Stimulated activated CD8-positive, alpha-beta memory T cell treated with anti-CD3 and anti-CD28 coated beads, Interleukin-7, amount 100 ng/mL, for 4 hours (primary cell): ENCODE measurements at places on chromosomes 13 and 19.
A peak's percentile ranks its signal among the peaks of the same experiment; 100 is the strongest.

DNA sequence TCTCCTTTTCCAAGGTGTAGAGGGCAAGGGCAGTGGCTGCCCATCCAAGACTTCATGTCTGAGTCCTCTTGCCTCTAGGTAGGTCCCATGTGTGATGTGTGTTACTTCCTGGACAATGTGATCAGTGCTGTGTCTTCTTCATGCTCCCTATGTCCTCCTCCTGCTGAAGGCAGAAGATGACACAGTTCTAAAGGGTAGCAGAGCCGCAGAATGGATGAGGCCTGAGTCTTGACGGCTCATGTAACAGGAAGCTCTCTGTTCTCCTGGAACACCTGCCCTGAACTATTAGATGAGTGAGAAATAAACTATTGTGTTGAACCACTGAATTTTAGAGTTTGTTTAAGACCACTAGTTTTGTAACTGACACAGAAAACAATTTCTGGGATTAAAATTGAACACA is 165.9 kb downstream of the NDFIP2 start:
- no peak for DNase-seq

DNA sequence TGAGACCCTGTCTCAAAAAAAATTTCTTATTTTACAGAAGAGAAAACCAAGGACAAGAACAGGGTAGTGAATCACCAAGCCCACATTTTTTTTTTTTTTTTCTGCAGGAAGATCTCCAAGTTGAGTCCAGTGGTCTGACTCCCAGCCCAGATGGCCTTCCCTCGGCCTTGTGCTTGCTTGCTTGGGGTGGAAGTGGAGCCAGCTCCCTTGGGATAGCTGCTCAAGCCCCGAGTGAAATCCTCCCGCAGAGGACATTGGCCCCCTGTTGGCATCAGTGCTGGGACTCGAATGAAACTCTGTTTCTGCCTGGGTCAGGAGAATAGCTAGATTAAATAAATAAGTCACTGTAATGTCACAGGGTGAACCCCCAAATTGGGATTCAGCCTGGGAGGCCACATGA is 9.4 kb upstream of the NUP62 start:
- DNase-seq = no peak

DNA sequence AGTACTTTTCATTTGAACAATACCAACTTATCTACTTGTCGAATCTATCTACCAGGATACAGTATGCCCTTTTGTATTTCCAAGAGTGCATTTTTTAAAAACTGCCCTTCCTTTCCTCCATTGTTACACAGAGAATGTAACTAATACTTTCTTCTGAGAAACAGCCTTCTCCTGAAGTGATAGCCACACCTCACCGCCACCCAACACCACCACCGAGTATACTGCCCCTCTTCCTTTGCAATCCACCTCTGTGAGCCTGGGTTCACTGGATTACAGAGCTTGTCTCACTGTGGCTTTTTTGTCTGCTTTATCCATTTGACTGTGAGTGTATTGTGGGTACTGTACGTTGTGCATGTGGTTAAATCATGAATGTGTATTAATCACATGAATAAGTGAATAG is 305.4 kb downstream of the KLF12 start:
- no peak for DNase-seq

GRCh38 chr13:43908156-43909126 is 28.7 kb downstream of the LACC1 start:
- DNase-seq = no peak

DNA sequence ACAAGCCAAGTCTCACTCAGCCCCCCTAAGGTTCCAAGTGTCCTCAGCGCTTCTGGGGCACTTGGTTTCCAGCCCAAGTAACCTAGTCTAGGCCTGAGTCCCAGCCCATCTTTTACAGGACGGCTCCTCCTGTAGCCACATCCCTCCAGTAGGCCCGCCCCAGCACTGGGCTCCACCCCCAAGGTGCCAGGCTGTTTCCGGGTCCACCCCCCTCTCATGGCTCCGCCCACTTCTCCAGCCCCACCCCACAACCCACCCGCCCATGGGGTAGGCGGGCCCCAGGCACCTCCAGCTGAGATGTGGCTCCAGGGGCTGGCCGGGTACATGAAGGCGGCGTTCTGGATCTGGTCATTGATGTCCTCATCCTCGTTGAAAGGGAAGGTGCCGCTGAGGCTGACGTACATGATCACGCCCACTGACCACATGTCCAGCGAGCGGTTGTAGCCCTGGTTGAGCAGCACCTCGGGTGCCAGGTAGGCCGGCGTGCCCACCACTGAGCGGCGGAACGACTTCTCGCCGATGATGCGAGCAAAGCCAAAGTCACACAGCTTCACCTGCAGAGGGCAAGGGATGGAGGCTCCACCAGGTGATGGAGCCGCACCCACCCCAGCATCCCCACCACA is 17.2 kb upstream of the DACT3 start:
- DNase-seq = peak; percentile 17

- no peak for DNase-seq
Observed at GRCh38 chr19:2138061-2138728, 13.2 kb downstream of the AP3D1 start.

DNA sequence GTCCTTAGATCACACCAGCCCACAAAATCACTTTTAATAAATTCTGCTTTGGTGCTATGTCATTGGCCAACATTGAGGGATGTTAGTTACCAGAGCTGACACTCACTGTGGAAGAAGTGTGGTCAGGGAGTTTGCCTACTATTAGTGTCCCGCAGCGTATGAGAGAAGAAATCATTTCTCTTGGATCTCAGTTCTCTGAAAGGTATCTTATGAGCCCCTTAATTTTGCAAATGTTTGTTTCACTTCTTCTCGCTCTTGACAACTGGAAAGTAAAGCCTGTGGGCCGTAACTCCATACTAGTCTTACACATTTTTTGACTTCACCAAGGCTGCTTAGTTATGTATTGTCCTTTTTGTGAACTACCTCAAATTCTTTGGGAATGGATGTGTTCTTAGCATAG is 80.9 kb downstream of the FLT1 start:
- no peak for DNase-seq

- no peak for DNase-seq
Observed at GRCh38 chr19:2462635-2463421, 6.1 kb upstream of the LMNB2 start.

DNA sequence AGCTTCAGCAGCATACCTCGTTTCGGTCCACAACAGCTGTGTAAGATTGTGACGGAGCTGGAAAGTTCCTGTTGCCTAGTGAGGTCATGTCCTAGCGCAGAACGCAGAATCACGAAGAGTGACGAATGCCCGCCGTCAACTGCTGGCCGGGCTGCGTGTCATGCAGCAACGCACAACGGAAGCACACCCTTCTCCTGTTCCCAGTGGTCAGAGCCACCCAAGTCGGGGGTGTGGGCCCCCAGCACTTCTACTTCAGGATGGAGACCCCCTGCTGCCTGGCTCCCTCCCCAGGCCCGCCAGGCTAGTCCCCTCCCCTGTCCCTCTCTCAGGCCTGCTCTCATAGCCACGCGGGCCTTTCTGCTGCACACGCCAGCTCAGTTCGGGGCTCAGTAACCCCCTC is 25.9 kb downstream of the C2CD4C start:
- no peak for DNase-seq

- DNase-seq = no peak
Observed at GRCh38 chr13:87120476-87120875, 550.7 kb upstream of the SLITRK5 start.

GRCh38 chr13:78323848-78324247 is 279.5 kb downstream of the POU4F1 start:
- DNase-seq = no peak

DNA sequence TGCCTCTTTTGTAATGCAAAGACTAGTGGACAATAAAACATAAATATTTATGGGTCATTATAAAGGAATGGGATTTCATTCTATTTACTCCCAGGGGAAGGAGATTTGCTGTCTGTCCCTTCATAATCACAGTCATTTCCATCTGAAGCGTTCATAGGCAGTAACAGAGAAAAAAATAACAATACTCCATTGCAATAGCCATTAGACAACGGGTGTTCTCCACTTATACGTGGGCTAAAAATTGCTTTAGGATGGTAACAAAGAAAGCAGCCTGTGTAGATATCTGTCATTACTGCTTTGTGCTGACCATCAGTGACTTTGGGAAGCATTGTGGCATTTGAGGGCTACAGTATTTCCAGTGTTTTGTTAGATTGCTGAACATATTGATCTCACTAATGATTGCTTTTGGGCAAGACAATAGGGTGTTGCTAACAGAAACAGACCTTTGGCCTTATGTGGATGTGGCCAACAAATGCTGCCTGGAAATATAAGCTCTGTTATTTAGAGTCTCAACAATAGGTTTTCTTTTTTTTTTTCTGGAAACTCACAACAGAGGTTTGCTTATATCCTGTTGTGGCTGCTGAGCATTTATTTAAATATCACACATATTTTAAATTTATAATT is 355.2 kb downstream of the MTUS2 start:
- no peak for DNase-seq

DNA sequence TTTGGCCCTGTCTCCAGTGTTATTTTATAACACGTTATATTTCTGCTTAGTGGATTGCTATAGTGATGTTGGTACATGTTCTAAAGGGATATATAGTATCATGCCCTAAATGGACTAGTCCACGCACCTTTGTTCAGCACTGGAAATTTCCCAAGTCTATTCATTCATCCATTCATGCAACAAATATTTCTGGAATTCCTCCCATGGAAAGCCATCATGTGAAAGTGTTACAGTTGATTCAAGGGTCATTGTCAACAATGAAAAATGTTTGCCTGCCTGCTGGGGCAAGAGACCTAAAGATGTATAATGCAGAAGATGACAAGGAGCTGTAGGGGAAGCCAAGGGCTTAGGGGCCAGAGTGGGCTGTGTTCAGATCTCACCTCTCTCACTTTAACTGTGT is 10.8 kb upstream of the HSPH1 start:
- DNase-seq = no peak

GRCh38 chr19:51461723-51462161 is 3.5 kb upstream of the SIGLEC8 start:
- DNase-seq = no peak

DNA sequence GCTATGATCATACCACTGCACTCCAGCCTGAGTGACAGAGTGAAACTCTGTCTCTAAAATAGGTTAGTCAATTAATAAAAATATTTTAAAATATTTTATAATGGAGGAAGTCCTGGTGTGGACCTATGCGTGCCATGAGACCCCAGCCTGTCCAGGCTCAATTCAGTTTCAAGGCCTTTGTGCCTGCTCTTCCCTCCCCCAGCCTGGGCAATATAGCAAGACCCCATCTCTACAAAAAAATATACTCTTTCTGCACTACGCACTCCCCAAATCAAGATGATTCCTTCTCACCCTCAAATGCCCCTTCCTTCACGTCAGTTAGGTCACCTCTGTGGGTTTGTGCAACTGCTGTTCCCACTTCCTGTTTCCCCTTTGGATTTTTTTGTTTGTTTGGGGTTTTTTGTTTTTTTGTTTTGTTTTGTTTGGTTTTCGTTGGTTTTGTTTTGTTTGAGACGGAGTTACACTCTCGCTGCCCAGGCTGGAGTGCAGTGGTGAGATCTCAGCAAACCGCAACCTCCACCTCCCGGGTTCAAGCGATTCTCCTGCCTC is 1.4 kb upstream of the HSH2D start:
- no peak for DNase-seq

GRCh38 chr19:14385492-14385891 is 4.2 kb downstream of the ADGRE5 start:
- no peak for DNase-seq

- no peak for DNase-seq
Observed at GRCh38 chr13:32940601-32941000, 75.6 kb upstream of the KL start.

GRCh38 chr13:26132756-26133155 is 80.9 kb upstream of the SHISA2 start:
- DNase-seq = no peak

DNA sequence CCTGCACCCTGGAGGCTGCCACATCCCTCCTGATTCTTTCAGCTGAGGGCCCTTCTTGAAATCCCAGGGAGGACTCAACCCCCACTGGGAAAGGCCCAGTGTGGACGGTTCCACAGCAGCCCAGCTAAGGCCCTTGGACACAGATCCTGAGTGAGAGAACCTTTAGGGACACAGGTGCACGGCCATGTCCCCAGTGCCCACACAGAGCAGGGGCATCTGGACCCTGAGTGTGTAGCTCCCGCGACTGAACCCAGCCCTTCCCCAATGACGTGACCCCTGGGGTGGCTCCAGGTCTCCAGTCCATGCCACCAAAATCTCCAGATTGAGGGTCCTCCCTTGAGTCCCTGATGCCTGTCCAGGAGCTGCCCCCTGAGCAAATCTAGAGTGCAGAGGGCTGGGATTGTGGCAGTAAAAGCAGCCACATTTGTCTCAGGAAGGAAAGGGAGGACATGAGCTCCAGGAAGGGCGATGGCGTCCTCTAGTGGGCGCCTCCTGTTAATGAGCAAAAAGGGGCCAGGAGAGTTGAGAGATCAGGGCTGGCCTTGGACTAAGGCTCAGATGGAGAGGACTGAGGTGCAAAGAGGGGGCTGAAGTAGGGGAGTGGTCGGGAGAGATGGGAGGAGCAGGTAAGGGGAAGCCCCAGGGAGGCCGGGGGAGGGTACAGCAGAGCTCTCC is 6.9 kb upstream of the CEACAM5 start:
- DNase-seq = no peak
